Heart left ventricle (tissue), 16 donors: ENCODE measurements at places on chromosomes 7 and 10.
A peak's percentile ranks its signal among the peaks of the same experiment; 100 is the strongest.

DNA sequence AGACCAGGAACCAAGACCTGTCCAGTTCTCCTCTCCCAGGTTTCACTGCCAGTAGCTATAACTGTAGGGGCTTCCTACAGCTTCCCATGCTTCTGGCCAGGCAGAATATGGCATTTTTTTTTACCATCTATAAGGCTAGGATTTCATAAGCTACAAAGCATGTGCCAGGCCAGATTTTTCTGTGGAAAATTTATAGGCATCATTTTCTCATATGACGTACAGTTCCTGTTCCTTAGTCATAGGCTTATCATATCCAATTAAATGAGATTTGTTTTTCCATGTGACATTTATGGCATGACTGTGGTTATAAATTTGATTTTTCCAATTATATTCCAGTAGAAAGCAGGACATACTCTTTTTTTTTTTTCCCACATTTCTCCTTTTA, 208.6 kb upstream of the NPY start:
- no peak overlapping the region for H3K27ac ChIP-seq
- no peaks in the 10 kb centered on the region for H3K36me3 ChIP-seq
- H3K4me1 ChIP-seq = no peaks in the 10 kb centered on the region

- no peak overlapping the region for H3K4me3 ChIP-seq
- no peaks in the 10 kb centered on the region for H3K36me3 ChIP-seq
- no peak overlapping the region for H3K27ac ChIP-seq
- DNase-seq = no peak
- H3K27me3 ChIP-seq = no peaks in the 10 kb centered on the region
- no peaks in the 10 kb centered on the region for H3K4me1 ChIP-seq
Measured at GRCh38 chr7:72021716-72022115, 390.4 kb downstream of the CALN1 start.

GRCh38 chr7:106768324-106768751, 96.7 kb upstream of the PIK3CG start:
- peak overlapping the region; percentile 12 for H3K27ac ChIP-seq
- no peak for DNase-seq
- no peaks in the 10 kb centered on the region for H3K4me1 ChIP-seq
- no peaks in the 10 kb centered on the region for H3K27me3 ChIP-seq
- no peak overlapping the region for H3K4me3 ChIP-seq
- H3K36me3 ChIP-seq = no peaks in the 10 kb centered on the region

GRCh38 chr7:84631913-84632312, 437.3 kb upstream of the SEMA3A start:
- DNase-seq = no peak
- no peak overlapping the region for H3K27ac ChIP-seq
- H3K27me3 ChIP-seq = no peaks in the 10 kb centered on the region
- H3K4me3 ChIP-seq = no peak overlapping the region
- H3K36me3 ChIP-seq = no peaks in the 10 kb centered on the region

DNA sequence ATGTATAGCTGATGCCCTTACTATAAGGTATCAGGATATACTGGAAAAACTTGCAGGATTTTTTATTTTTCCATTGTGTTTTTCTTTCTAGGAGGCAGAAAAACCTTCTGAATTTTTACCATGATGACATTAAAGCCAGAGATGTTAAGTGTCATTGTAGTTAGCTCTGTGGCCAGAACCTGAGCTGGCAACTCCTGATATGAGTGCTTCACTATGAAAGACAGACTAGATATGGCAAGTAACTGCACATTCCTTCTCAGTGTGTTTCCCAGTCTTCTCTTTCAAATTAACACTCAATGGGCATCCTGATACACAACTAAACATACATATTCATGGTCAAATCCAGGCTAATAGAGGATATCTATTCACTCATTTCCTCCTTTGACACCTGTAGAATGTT, 166.2 kb downstream of the CTTNBP2 start:
- no peaks in the 10 kb centered on the region for H3K27me3 ChIP-seq
- H3K36me3 ChIP-seq = no peaks in the 10 kb centered on the region
- H3K27ac ChIP-seq = no peak overlapping the region
- no peak for DNase-seq

DNA sequence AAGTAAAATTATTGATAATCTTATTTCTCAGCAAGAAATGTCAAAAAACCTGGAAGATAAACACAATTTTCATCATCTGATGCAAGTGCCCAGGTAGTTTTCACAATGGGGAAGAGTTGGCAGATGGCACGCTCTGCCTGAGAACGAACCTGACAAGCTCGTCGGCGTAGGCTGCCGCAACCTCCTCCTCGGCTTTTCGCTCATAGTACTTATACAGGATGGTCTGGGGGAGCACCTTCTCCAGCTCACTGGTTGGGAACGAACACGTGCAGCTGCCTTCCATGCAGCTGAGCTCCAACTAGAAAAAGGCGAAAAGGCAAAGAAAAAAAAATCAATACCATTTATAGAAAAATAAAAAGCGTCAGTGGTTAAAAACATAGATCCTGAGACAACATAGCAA, 68.9 kb downstream of the RNF216 start:
- H3K27ac ChIP-seq = no peak overlapping the region
- no peaks in the 10 kb centered on the region for H3K27me3 ChIP-seq
- peaks cover 100% of the 10 kb centered on the region for H3K36me3 ChIP-seq

GRCh38 chr10:20596065-20596755, 300.9 kb downstream of the NEBL start:
- H3K27me3 ChIP-seq = no peaks in the 10 kb centered on the region
- DNase-seq = no peak
- H3K4me3 ChIP-seq = no peak overlapping the region
- H3K4me1 ChIP-seq = peaks cover 17% of the 10 kb centered on the region
- H3K27ac ChIP-seq = no peak overlapping the region

DNA sequence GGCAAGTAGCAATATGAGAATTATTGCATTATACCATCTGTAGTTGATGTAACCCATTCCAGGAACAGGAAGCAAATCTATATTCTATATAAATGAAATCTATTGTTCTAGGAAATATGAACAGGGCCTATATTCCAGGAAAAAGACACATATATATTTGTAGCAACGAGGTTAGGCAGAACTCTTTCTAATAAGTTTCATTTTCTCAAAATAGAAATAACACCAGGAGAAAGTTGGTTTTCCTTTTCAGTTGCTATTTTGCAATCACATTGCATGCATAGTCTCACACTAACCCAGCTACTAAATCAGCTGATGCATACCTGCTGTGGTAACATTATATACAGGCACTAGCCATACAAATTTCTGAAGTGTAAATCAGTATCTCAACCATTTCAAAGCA, 6.2 kb upstream of the IFIT2 start:
- H3K4me1 ChIP-seq = no peaks in the 10 kb centered on the region
- no peaks in the 10 kb centered on the region for H3K27me3 ChIP-seq
- H3K27ac ChIP-seq = peak overlapping the region; percentile 83
- no peak overlapping the region for H3K4me3 ChIP-seq

GRCh38 chr10:11516431-11516746, 95.1 kb downstream of the USP6NL start:
- no peak overlapping the region for H3K27ac ChIP-seq
- no peaks in the 10 kb centered on the region for H3K36me3 ChIP-seq
- no peak overlapping the region for H3K4me3 ChIP-seq
- H3K4me1 ChIP-seq = peaks cover 2% of the 10 kb centered on the region
- no peaks in the 10 kb centered on the region for H3K27me3 ChIP-seq
